Urothelium cell line (cell line): ENCODE measurements at places on chromosomes 5 and 9.

- no peak for DNase-seq
These were observed 137.5 kb downstream of the ARHGEF28 start for GRCh38 chr5:73763300-73764032.

GRCh38 chr9:10785255-10785654, 172.5 kb upstream of the PTPRD start:
- DNase-seq, result no peak

DNA sequence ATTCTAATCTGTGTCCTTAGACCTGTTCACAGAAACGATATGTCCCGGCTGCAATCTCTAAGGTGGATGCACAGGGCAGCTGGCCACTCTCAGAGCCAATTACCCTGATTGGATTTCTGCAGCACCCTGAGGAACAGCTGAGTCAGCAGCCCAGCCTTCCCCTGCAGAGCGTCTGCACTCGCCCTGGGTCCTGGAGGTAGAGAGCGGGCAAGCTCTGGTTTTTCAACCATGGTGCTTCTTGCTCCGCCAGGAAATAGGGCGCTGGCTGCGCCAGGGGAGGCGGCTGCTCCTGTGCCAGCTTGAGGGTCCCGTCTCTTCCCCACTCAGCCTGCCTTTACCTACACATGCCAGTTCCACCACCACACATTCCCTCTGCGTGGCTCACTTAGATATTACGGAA, 19.2 kb downstream of the NDUFS6 start:
- no peak for DNase-seq

DNA sequence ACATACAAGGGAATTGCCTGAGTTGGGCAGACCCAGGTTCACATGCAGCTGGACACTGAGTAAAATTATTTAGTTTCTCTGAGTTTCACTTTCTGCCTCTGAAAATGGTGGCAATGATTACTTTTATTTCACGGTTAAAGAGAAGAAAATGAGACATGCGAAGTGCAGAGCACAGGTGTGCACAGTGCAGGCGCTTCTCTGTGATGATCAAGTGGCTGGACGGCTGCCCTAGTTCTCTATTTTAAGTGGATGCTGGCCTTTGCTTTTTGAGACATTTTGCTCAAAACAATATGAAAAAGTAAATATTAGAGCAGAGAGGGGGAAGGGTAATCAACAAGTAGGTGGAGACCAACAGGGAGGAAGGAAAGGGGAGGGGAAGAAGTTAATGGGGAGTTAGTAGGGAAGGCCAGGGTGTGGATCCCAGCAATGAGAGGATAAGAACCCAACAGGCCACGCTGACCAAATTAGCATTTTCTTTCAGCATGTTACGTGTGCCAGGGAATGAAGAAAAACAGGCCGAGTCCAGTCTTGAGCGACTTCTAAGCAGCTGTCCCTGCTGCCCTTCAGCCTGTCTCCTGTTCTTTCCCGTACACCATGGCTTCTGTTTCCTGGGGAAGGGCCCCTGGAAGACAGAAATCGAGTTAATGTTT, 16.1 kb downstream of the SNX18 start:
- DNase-seq, result no peak

DNA sequence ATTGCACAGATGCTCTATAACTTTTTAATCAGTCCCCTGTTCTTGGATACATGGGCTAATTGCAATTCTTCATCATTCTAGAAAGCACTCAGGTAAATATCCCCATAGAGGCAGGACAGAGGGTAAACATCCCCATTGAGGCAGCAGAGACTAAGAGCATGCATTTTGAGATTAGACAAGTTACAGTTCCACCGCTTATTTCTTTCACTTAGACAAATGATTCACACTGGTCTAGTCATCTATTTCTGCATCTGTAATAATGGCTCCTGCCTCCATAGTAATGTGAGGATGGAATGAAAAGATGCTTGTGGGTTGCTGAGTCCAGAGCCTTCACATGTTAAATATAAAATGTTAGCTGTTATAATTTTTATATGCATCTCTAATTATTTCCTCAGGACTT, 276.9 kb downstream of the ARHGAP26 start:
- DNase-seq, result no peak

GRCh38 chr9:114098021-114098935, 814 bp downstream of the KIF12 start:
- no peak for DNase-seq

GRCh38 chr9:77427256-77427927, 220.7 kb downstream of the GNA14 start:
- no peak for DNase-seq
